ENCODE measurements at places on chromosomes 5 and 9.
A peak's percentile ranks its signal among the peaks of the same experiment; 100 is the strongest.

DNA sequence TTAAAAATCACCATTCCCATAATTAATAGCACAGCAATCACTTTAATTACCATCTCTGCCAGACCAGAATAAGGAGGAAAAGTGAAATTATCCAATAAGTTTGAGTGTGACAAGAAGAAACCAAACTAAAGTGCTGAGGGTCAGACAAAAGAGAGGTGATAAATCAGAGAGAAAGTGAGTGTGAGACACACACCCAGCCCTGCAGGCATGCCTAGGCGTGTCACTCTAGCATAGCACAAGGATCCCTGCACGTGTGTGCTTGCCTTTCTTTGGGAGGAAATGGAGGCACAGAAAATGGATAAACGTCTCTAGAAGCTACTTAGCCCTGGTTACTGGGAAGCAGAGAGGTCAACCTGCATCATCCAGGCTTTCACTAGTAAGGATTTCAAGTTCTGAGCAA lies 56.2 kb downstream of the SEMA6A start:
- no peak for DNase-seq

- peak; percentile 64 for DNase-seq
Measured at GRCh38 chr9:89482056-89482851, 15.7 kb downstream of the SEMA4D start.

GRCh38 chr9:92770360-92770995 lies 5.8 kb upstream of the BICD2 start:
- no peak for DNase-seq

- DNase-seq, result no peak
Measured at GRCh38 chr5:168327994-168328393, 36.5 kb downstream of the WWC1 start.

DNA sequence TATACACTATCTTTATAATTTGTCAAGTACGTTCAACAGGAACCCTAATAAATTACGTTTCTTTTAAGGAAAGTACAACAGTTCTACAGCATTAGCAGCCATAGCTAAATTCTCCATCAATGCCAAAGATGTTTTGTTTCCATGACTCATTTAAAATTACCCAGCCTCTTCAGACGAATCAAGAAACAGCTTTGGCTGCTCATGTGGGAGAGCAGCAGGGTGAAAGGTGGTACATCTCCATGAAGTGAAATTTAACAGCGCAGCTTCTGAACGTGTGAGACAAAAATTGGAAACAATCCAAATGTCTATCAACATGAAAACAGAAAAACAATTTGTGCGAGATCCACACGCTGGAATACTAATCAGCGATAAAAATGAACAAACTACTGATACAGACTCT lies 327.3 kb upstream of the CDH6 start:
- DNase-seq, result no peak

GRCh38 chr9:19480345-19480744 lies 71.5 kb downstream of the ACER2 start:
- DNase-seq, result no peak

DNA sequence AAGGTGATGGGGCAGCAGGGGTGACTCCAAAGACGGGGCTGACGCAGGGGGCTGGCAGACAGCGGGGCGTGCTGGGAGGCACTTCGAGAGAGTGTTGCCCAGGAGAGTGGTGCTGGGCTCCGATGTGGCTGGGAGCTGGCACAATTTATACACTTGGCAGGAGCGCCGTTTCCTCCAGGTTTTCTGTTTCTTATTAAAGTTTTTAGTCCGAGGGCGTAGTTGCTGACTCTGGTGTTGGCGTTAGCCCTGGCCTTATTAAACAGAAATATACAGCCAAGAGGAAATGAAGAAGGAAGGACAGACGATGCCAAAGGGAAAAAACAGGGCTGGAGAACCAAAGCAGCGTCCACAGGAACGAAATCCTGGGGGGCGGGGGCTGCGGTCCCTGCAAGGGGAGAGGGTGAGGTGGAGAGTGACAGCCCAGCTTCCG lies 139.6 kb upstream of the PHYKPL start:
- no peak for DNase-seq

- no peak for DNase-seq
Measured at GRCh38 chr5:52632281-52632680, 155.4 kb upstream of the ITGA1 start.

GRCh38 chr5:88685591-88686541 lies 197.1 kb downstream of the MEF2C start:
- no peak for DNase-seq

DNA sequence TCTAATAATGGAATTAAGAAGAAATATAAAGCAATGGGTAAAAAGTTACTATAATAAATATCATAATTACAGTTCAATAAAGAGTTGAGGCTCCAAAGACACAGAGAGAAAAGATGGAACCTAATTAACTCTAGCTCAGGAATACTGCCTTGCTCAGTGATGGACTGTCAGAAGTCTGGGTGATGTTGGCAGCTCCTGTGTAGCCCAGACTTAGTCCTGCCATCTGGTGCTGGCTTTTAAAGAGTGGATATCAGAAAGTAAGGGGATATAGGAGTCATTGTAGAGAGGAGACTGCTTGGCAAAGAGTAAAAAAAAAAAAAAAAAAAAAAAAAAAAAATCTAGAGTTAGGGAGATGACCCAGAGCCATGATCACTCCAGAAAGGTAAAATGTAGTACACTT lies 551.9 kb upstream of the DMAC1 start:
- no peak for DNase-seq

- DNase-seq, result no peak
Measured at GRCh38 chr9:92720807-92721535, 43.7 kb downstream of the BICD2 start.

GRCh38 chr5:153537207-153537606 lies 46.7 kb downstream of the GRIA1 start:
- DNase-seq, result peak; percentile 30

DNA sequence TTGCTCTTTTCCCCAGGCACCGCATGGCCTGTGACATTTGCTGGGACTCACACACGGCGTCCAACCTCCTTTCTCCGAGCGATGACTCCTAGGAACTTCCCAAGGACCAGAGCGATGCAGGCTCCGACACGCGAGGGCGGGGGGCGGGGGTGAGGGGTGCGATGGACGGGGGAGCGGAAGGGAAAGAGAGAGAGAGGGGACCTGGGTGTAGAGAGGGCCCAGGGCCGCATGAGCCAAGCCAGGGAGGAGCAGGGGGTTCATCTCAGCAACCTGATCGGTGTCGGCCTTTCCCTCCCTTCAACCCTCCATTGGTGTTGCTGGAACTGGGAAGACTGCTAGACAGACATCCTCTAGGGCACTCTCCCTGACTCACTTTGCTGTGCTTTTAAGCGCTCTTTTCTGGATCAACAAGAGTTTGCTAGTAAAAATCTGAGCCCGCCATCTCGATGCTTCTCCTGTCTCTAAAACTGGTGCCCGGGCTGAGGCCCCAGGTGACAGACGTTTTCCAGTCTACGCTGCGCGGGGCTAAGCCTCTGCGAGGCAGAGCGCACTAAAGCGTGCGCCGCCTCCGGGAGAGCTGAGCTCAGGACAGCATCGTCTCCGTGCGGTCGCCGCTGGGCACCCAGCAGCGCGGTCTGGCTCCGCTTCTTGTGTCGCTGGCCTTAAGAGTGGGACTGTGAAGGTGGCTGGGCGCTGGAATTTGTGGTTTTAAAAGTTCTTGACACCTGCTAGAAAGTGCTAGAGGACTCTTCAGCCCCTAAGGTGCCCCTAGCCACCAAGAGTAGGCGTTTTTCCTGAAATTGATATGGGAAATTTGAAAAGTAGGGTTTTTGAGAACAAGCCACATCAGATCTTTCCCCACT lies 1.0 kb upstream of the TSLP start:
- no peak for DNase-seq

GRCh38 chr9:116342061-116342460 lies 188.5 kb downstream of the PAPPA start:
- DNase-seq, result no peak

- peak; percentile 41 for DNase-seq
Measured at GRCh38 chr5:369151-369868, 47.8 kb downstream of the AHRR start.

- no peak for DNase-seq
Measured at GRCh38 chr9:100869326-100869725, 159.2 kb upstream of the PLPPR1 start.

All from dorsolateral prefrontal cortex (tissue), 122 donors.